ENCODE measurements at places on chromosomes 3 and 15.

DNA sequence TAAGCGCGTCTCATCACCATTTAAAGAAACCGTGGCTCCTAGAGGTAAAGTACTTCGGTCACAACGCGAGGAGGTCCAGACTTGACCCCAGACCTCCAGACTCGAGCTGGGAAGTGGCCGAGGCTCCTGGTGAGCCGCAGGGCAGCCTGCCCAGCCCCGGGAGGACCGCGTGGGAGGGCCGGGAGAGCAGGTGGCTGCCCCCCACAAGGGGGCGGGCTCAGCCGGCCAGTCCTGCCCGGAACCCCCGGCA lies at the start of gene SLC27A2:
Gene SLC27A2, plus strand, starts transcription at position 228 of the 250 bp plus-strand sequence. CDS start 232 bp downstream, outside the sequence.
- DNase-seq: no peak

DNA sequence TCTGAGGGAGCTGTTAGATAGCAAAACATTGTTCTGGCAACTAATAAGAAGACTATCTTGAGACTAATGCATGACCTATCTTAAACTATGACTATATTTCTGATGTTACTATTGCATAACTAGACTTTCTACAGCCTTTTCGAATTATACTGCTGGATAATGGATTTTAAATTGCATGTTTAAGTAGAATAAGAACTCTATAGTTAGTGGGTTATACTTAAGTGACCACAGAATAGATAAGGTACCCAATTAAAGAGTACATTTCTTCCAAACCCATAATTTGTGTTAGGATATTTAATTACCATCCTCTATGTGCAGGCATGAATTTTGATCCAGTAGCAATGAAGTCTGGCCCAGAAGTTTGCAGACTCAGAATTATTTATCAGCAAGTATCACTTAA lies 44.6 kb upstream of the SPPL2A start:
- DNase-seq: no peak

- DNase-seq: no peak
Measured at GRCh38 chr3:45178183-45179023, 32.2 kb upstream of the CDCP1 start.

DNA sequence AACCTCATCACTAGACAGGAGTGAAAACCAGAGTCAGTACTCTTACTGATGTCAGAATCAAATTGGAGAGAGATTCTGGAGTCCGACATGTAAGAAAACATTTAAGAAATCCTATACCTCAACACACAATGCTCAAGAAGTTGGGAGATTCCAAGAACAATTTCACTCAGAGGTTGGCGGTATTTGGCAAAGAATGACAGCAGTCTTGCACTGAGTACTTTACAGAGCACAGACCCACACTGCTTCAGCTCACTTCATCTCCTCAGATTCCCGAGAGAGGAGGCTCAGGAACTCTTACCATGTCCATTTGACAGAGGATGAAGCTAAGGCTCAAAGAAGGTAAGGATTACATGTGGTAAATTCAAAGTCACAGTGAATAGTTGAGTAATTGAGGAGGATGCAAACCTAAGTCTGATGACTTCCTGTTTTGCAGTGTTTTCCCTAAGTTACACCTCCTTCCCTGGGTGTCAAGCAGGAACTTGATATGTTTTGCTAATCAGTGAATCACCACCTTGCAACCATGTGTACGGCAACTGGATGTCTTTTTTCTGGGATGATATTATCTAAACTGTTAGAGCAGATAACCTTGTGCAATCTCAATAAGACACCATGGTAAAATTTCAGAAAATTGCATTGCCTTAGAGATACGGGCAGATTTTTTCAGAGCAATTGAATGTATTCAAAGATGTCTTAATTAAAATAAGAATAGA lies 61.3 kb upstream of the MME start:
- DNase-seq: peak; percentile 68

- DNase-seq: no peak
Measured at GRCh38 chr3:35986161-35986560, 346.8 kb downstream of the ARPP21 start.

DNA sequence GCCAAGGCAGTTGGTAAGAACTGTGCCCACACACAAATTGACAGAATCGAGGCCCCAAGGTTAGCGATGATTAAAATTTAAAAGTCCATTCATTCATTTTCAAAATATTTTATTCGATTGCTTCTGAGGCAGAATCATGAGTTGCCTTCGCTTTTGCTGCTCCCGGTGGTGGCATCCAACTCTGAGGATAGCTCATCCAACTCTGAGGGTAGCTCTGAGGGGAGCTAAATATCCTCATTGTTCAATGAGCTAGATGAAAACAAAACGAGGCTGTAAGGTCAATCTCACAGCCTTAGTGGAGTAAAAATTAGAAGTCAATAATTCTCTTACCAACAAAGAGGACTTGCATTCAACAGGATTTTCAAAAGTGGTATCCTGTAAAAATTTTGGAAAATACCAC lies 897 bp upstream of the CHL1 start:
- no peak for DNase-seq

DNA sequence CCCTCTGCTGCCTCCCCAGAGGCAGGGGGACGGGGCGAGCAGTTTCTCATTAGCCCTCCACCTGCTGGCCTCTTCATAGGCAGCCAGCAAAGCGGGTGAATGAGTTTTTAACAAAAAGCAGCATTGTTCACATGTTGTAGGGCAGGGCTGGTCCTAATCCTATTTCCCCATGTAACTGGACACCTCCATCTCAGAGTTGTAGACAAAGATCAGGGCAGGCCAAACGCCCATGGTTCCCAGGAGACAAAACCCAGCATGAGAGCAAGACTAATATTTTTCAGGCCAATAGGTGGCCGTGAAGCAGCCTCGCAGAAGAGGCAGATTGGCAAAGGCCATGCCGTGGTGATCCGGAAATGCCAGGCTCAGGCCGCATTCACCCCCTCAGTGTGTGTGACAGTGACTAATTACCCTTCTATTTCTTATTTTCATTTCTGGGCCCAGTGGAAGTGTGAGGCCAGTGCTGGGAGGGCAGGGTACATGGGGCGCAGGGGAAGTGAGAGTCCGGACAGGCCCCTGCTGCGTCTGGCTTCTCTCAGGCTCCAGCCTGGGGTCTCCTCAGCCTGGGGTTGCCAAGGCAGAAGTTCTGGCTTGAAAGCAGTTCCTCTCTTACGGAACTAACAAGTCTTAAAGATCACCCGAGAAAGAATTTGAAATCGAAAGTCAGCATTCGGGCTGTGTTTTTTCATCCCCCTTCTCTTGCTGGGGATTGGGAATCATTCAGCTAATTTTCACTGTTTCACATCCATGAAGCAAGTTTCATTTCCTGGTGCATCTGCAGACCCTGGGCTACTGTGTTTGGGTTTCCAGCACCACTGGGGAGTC lies 64.8 kb downstream of the BOC start:
- peak; percentile 92 for DNase-seq

GRCh38 chr15:23395832-23396231 lies 41.3 kb downstream of the GOLGA8S start:
- no peak for DNase-seq

DNA sequence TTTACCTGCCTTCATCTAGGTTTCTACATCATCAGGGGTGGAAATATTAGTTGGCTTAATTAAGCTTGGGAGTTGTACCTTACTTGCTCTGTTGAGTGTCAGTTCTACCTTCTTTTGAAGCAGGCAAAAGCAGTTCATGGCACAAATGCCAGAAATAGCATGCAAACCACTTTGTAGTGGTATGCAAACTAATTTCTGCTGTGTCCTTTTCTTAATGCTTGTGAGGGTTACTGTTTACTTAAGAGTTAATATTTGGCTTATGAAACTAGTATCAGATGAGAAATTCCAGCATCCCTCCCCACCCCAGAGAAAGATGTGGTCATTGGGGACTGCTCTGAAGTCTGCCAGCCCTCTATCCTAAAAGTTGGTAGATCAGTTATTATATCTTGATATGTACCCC lies 7.1 kb downstream of the ATP2C1 start:
- DNase-seq: no peak

GRCh38 chr3:124701687-124702086 lies 28.6 kb upstream of the UMPS start:
- DNase-seq: no peak

- DNase-seq: no peak
Measured at GRCh38 chr3:2547049-2547448, 448.4 kb downstream of the CNTN4 start.

- no peak for DNase-seq
Measured at GRCh38 chr15:63089260-63090043, 32.2 kb upstream of the LACTB start.

GRCh38 chr3:40465111-40465407 lies 7.9 kb downstream of the RPL14 start:
- DNase-seq: no peak

GRCh38 chr3:62363275-62363674 lies 10.1 kb downstream of the FEZF2 start:
- no peak for DNase-seq

DNA sequence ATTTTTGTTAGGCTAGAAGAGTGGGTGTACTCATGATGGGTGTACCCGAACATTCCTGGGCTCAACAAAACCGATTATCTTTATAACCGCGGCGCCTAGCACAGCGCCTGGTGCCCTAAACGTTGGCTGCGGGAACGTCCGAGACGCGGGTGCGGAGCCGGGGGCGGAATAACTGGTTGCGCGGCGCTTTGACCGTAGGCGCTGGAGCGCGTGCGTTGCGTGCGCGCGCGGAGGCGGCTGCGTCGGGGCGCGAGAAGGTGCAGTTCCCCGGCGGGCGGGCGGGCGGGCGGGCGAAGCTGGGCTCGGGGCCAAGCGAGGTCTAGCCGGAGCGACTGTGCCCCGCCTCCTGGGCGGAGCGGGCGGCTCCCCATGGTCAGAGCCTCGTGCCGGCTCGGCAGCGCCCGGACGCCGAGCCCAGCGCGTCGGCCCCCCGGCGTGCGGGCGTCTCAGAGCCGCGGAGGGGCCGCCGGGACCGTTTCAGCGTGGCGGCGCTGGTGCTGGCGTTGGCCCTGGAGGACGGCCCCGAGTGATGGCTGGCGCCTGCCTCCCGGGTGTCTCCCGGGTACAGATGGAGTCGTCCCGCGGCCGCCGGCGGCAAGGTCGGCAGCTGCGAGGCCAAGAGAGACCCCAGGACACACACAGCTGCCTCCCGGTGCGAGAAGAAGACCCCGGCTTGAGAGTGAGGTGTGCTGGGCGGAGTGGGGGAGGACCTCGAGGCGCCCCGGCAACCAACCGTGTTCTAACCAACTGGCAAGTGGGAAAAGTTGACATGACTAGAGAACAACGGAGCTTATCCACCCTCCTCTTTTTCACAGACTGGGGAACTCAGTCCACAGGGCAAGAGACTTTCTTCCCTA lies at the start of gene PLAAT1:
Gene PLAAT1, plus strand, starts transcription at position 373 of the 857 bp plus-strand sequence. CDS start 14,429 bp downstream, outside the sequence.
- peak; percentile 53 for DNase-seq

DNA sequence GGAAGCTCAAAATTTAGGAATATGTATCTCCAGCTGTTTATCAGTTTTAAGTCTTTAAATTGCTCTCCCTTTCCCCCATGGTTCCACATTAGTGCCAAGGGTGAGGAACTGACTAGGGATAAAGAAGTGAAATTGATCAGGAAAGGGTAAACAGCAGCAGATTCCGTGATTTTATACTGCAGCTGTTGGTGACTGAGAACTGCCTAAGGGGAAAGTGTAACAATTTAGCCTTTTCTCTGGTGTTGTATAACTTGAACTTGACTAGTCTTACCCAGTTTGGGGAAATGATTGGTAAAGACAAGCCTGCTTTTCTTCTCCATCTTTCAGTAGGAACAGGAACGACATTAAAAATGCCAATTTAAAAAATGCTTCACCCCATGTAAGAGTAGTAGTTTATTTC lies 5.0 kb downstream of the SPRED1 start:
- no peak for DNase-seq

DNA sequence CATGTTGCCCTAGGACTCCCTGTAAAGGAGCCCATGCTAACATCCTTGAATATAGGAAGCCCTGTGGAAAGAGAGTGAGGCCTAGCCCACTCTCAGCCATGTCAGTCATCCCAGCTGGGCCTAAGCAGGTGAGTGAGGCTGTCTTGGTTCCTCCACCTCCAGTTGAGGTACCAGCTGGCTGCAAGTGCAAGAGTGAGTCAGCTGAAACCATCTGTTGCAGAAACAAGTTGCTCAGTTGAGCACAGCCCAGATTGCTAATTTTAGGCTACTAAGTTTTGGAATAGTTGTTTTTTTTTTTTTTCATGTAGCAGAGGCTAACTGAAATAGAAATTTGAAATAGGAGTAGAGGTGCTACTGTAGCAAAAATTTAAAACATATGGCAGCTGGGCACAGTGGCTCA lies 43.7 kb upstream of the ADPGK start:
- DNase-seq: no peak

- no peak for DNase-seq
Measured at GRCh38 chr3:43549626-43550290, 72.1 kb downstream of the ANO10 start.

DNA sequence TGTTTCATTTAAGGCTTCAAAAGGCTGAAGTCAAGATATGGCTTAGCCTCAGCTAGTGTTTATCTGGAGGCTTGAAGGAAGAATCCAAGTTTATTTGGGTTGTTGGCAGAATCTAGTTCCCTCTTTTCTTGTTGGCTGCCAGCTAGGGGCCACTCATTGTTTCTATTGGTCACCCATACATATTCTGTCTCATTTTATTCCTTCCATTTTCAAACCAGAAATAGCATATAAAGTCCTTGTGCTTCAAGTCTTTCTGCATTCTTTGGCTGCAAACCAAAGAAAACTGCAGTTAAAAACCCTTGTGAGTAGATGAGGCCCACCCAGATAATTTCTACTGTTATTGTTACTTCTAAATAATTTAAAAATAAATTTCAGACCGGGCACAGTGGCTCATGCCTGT lies 301.7 kb downstream of the OXSM start:
- DNase-seq: no peak

- DNase-seq: no peak
Measured at GRCh38 chr3:131285456-131285855, 96.1 kb upstream of the NUDT16 start.

DNA sequence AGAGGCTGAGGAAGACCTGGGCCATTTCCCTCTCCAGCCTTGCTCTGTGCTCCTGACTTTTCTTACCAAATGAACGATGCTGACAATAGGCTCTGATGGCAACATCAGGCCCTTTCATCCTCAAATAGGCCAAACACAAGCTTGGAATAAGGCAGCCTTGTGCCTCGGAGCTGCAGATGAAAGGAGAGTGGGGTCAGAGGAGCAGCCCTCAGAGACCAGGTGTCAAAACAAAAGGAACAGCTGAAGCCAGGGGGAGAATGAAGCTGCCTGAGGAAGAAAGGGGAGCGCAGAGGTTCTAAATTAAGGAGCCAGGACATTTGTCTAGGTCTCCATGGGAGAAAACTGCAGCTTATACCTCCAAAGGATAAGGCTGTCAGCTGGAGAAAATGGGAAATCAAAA lies 5.1 kb downstream of the BFSP2 start:
- DNase-seq: no peak

- peak; percentile 29 for DNase-seq
Measured at GRCh38 chr3:171284308-171285075, 175.7 kb downstream of the TNIK start.

GRCh38 chr3:45137656-45138181 lies 8.5 kb downstream of the CDCP1 start:
- no peak for DNase-seq

DNA sequence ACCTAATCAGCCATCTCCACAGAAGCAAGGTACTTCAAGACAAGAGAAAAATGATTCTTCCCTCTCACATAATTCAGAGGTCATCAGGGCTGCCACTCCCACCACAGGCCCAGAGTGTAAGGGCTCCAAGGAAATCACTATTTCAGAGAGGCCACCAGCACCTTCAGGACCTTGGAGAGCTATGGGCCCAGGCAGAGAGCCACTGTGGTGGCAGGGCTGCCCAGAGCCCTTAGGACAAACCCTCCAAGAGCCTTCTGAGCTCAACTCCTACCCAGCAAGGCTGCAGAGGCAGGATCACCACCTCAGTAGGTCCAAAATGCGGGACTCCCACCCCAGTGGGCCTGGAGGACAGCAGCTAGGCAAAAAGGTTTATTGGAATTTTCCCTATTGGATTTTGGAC lies 17.9 kb upstream of the FAN1 start:
- peak; percentile 7 for DNase-seq

All from suppressor macrophage treated with lipopolysaccharide for 1 hour (primary cell).